Tibial nerve (tissue), 4 donors: ENCODE measurements at places on chromosomes 16 and 17.

DNA sequence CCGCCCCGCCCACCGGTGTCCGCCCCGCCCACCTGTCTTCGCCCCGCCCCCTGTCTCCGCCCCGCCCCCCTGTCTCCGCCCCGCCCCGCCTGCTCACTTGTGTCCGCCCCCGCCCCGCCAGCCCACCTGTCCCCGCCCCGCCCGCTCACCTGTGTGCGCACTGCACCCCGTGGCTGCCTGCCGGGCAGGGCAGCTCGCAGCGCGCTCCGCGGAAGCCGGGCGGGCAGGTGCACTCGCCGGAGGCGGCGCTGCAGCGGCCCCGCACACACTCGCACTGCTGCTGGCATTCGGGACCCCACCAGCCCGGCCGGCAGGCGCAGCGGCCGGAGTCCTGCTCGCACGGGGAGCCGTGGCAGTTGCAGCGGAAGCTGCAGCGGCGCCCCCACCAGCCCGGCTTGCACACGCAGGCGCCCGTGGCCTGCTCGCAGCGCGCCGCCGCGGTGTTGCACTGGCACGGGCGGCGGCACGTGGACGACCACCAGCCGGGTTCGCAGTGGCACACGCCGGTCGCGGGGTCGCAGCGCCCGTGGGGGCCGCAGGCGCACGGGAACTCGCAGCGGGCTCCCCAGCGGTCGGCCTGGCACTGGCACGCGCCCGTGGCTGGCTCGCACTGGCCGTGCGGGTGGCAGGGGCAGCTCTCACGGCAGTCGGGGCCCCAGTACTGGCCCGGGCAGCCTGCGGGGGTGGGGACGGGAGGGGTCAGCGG, 2.1 kb downstream of the SCARF1 start:
- DNase-seq = no peak

DNA sequence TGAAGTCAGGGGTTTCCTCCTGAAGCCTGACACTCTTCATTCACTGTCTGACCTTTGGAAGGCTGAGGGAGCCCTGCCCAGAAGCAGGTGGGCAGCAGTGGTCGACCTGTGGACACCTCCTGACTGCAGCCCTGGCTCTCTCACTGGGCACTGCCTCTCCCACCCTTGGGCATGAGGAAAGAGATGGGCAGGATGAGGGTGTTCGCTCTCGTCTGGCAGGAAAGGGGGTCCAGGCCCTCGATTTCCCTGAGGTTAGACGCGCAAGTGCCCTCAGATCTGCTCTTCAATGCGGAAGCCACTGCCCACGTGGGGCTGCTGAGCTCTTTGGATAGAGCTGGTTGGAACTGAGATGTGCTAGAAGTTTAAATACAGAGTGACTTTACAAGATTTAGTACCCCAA, 171.9 kb downstream of the AHSP start:
- DNase-seq = no peak

GRCh38 chr17:36740157-36740556, 138.8 kb downstream of the MRM1 start:
- no peak for DNase-seq

GRCh38 chr17:34252095-34252443, 3.0 kb upstream of the CCL2 start:
- no peak for DNase-seq

GRCh38 chr17:40485851-40486521, 15.4 kb downstream of the TNS4 start:
- peak; percentile 53 for DNase-seq

- no peak for DNase-seq
These were observed 182.6 kb downstream of the C16orf78 start for GRCh38 chr16:49556249-49556605.

- DNase-seq = no peak
These were observed 358.7 kb downstream of the SLC39A11 start for GRCh38 chr17:72733619-72734282.

- DNase-seq = peak; percentile 62
These were observed 34.5 kb downstream of the YWHAE start for GRCh38 chr17:1365445-1366039.

DNA sequence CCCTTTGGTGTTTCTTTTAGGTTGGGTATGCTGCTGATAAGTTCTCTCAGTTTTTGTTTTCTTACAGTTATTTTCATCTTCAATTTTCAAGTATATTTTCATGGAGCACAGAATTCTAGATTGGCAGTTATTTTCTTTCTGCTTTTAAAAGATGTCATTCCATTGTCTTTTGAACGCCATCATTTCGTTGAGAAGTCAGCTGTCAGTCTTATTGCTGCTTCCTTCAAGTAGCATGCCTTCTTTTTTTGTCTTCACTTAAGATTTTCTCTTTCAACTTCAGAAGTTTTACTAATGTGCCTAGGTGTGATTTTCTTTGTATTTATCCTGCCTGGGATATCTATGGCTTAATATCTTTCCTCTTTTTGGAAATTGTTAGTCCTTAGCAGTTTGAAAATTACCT, 262.2 kb upstream of the PMFBP1 start:
- DNase-seq = no peak

DNA sequence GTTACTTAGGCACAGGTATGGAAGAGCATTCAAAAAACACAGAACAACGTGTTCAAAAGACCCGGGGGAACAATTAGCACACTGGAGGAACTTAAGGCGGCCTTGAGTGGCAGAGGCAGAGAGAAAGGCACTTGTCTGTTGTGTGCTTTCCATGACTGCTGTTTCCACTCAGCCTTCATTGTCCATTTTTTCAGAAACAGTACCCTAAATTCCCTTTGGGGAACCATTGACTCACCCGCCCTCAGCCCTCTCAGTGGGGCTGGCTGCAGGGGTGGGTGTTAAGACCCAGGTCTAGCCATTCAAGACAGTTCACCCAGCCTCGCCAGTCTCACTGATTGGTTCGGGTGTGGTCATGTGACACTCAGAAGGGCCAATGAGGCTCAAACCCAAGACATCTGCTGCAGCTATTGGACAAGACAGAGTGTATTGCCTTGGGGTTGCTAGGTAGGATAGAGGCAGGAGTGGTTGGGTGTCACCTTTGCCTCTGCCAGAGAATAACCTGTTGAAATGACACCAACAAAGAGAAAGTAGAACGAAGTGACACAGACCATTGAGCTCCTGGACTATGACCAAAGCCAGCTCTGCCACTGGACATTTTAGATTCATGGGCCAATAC, 19.6 kb upstream of the CEP20 start:
- no peak for DNase-seq

DNA sequence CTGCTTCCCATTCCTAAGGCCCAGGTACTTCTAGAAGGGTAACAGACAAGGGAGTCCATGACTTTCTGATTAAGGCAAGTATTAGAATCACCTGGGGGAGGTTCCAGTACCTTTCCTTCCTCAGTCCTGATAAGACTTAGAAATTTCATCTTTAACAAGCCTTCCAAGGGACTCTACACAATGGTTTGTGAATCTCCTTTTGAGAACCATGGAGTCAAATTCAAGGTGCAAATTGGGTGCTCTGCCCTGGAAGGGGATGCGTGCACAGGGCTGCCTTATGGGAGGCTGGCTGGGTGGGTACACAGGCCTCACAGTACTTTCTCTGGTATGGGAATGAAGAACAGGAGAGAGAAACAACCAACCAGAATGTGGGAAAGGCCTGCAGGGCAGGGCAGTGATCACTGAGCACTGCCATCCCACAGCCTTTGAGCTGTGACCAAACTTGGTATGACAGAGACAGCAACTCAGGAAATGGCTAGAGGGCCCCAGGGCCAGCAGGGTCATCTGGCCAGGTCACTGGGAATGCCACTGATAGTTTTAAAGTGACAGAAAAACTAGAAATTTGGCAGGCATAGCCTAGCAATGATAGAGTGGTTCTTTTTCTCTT, 3.6 kb upstream of the TMIGD1 start:
- DNase-seq = no peak

- DNase-seq = no peak
These were observed 4.5 kb upstream of the PYCR1 start for GRCh38 chr17:81941484-81942166.

DNA sequence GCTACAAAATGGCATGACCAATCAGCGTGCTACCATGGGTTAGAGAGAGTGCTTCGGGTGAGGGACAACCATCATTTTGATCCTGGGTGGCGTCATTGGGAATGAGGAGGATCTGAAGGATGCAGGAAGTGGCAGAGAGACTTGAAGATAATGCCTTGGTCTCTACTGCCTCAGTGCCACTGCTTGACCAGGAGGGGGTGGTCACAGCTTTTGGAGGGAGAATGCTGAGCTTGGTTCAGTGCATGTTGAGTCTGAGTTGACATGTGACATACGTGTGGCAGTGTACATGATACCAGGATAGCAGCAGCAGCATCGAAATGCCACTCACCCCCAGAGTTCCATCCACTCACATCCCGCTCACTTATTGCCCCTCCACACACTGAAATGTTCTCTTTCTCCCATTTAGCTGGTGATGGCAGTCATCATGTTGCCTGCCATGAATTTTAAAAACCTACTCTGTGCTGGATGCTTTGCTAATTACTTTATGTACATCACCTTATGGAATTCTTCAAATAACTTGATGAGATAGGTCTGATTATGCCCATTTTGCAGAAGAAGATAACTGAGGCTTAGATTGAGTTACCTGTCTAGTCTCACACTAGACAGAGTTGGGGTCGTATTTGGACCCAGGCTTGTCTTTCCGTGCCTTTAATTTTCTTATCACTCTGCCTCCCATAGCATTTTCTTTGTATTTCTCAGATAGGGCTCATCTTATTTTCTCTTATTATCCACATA, 36.7 kb downstream of the ARSG start:
- no peak for DNase-seq

DNA sequence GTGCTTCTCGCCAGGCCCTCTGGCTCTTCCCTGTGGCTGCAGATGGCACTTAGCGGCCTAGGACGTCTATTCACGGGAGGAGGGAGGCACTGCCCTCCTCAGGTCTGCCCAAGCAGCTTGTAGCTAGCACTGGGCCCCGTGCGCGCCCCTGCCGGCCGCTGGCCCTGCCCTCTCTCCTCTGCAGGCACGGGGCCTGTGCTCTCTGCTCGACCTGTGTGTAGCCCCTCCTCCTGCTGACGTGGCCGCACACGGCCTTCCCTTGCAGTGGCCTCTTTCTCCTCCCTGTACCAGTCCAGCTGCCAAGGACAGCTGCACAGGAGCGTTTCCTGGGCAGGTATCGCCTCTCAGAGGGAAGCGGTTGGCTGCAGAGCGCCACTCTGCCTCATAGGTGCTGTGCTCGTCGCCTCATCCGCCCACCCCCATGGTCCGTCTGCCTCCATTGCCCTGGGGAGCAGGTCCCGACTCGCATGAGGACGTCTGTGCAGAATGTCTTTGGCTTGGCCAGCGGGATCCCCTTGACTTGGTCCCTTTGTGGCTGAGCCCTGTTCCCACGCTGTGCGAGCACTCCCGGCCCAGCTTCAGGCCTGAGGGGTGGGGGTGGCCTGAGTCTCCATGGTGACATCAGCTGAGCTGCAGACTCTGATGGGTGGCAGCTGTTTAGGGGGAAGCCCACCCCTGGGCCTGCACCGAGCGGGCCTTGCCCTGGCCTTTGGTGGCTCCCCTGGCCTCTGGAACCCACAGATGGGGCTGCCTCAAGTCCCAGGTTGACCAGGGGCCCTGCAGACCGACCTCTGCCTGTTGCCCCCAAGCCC, 34.6 kb downstream of the TSC2 start:
- no peak for DNase-seq

GRCh38 chr17:17624741-17625140, 33.2 kb upstream of the PEMT start:
- no peak for DNase-seq

DNA sequence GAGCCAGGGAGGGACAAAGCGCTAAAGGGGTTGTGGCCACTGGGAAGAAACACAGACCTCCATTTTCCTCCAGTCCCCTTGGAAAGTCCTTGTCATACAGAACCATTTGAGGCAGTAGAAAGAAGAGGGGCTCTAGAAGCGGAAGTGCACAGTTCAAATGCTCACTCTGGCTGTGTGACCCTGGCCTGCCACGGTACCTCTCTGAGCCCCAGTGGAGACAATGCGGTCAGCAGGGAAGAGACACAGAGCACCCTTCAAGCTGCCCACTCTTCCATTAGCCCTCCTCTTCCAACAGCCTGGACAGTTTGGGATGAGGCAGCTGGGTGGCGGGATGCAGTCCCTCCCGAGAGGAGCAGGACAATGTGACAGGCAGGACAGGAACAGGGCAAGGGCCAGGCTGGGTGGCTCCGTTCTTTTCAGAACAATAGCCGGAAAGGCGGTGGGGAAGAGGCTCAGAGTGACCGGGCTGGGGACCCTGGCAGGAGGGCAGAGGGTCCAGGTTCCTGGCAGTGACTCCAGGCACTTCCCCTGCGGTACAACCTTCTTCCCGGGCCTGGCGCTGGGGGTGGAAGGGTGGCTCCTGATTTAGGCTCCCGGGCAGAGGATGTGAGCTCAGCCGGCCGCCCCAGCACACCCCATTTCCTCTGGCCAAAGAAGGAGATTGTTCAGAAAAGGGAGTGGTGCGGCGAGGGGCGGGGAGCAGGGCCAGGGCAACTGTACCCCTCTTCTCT, 5.6 kb downstream of the CASKIN2 start:
- DNase-seq = no peak

DNA sequence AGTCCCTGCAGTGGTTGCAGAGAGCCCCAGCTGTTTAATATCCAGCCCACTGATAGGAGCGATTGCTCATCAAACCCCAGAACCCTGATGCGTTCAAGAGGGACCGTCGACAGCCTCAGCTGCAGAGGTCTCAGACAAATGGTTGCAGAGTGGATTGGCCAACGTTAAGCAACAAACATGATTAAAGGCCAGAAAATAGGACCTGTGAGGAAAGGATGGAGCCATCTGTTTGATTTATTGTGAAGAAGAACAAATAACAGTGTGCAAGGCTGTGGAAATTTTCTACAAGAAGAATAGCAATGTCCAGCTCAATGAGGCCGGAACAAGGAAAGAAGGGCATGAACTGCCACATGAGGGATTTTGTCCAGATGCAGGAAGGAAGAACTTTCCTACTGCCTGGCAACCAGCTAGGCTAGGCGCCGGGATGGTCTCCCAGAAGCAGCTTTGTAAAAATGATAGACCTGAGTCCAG, 138.4 kb upstream of the DNAH9 start:
- DNase-seq = no peak

- DNase-seq = no peak
These were observed 163.5 kb upstream of the ZNF267 start for GRCh38 chr16:31710134-31710533.

- no peak for DNase-seq
These were observed 58.1 kb upstream of the CBFA2T3 start for GRCh38 chr16:89034971-89035668.

DNA sequence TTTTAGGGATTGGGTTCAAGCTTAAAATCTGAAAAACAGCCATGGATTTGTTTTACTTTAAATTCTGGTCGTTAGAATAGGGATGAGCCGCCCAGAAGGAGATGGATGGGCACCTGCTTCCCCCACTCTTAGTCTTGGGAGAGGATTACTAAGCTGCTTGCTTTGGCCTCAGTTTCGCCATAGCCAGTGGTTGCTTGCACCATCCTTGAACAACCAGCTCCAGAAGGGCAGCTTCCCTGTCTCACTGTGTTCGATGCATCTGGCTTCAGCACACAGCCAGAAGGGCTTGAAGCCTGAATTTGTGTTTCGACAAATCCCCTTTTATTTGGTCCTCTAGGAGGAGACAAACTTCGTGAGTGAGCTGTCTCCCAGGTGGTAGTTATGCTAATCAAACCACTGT, 7.1 kb downstream of the CYB5D2 start:
- DNase-seq = no peak
